ENCODE measurements at places on chromosomes 12 and 14.
A peak's percentile ranks its signal among the peaks of the same experiment; 100 is the strongest.

- DNase-seq, result peak; percentile 51
Measured at GRCh38 chr14:51328064-51328771, 88.2 kb downstream of the TMX1 start.

- DNase-seq, result peak; percentile 93
Measured at GRCh38 chr12:124053851-124054250, 80.8 kb downstream of the ZNF664 start.

DNA sequence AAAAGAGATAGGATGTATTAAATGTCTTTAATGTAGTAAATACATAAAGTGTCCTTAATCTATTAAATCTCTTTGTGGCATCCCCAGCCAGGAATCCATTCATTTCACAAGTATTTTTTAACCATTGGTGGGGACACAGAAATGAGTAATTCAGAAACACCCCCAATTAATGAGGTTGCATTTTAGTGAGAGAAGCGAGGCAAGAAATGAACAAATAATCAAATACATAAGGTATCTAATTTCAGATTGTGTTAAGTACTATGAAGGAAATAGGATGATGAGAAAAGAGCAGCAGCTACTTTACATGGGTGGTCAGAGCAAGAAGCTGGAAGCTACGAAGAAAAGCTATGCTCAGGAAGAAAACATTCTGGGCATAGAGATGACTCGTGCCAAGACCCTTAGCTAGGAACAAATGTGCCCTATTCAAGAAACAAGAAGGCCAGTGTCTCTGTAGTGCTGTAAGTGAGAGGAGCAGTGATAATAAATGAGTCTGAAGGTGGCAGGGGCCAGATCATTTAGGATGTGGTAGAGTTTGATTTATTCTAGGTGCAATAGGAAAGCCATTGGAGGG lies 60.5 kb upstream of the IGF1 start:
- DNase-seq, result no peak

DNA sequence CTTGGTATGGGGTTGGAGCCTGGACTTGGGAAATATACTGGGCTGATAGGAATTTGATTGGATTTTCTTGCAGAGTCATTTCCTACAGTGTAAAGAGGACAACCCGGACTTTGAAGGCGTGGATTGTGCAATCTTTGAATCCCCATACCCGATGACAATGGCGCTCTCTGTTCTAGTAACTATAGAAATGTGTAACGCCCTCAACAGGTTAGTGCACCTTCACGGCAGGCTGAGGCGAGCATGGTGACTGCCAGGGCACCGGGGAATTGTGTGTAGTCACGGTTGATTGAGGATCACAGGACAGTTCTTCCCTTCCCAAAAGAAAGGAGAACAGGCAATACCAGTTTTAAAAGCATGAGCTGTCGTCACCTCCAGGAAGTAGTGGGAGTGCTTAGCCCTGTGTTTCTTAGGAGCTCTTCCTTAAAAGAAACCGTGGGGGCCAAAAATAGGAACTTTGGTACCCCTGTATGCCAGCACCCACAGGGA lies 58.3 kb downstream of the ANAPC7 start:
- peak; percentile 52 for DNase-seq

DNA sequence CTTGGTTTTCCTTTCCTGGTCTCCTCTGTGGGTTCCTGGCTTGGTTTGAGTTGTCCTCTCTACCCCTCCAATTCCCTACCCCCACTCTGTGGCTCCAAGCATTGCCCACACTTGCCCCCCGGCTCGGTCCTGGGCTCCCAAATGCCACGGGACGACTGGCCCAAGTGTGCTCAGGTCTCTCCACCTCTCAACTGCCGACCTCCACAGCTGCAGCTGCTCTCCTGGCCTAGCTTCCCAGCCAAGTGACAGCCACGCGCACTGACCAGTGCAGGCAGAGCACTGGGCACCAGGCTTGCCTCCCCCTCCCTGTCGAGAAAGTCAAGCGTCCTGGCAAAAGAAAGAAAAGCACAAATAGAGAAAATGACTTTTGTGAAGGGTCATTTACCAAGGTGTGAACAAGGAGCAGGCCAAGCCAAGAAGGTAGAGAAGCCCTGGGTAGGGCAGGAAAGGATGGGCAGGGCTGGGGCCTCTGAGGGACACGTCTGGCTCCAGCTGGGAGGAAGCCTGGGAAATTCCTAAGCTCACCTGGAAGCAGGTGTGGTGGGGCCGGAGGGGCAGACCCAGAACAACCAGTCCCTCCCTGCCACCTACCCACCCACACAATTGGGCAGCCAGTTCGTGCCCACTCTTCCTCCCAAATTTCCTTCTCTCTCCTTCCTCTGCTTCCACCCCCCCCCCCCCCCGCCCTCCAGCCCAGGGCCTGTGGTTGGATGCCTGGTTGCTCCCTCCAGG lies 1.8 kb upstream of the CEP170B start:
- DNase-seq, result peak; percentile 3

Data from muscle of leg (tissue), 16 donors.